Upper lobe of left lung (tissue), 6 donors: ENCODE measurements at places on chromosomes 13 and 19. TPM values are rescaled to one million over a fixed set of nuclear protein-coding genes. Genes with fewer than 3 reads are reported as not detected.

DNA sequence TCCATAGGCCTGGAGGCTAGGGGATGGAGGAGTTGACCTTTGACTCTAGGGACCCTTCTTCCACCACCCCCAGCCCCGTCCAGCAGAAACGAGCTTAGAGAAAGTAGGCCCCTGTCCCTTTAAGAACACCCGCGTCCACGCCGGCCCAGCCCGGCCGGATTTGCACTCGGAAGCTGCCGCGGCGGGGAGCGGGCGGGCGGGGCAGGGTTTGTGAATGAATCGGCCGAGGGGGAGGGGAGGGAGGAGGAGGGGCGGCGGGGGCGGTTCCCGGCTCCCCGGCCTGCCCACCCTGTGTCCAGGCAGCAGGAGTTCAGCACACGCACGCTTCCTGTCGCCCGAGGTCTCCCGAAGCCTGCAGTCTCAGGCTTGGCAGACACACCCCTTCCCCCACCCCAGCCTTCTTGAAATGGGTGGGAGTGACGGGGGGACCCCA, 1.5 kb downstream of the UNC13A start:
- no peak for DNase-seq

GRCh38 chr13:85509512-85509911, 289.7 kb downstream of the SLITRK6 start:
- no peak for DNase-seq

Gene ZNF491
- total RNA-seq, result 3.4 TPM

DNA sequence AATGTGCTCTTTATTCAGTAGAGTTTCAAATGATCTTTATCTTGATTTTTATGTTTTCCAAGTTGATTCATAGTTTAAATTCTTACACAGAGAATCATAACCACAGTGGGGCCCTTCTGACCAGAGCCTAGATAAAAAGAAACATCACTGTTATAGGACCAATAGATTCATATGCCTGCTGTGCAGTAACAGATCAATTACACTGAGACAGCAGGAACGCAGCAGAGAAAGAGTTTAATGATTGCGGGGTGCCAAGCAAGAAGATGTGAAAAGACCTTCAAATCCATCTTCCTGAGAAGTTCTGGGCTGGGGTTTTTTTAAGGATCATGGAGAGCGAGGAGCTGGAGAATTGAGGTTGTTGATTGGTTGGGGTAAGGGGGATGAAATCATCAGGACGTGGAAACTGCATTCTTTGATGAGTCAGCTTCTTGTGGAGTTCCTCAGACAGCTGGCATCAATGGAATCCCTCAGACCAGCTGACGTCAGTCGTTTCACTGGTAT, 346.6 kb downstream of the TBC1D4 start:
- no peak for DNase-seq

DNA sequence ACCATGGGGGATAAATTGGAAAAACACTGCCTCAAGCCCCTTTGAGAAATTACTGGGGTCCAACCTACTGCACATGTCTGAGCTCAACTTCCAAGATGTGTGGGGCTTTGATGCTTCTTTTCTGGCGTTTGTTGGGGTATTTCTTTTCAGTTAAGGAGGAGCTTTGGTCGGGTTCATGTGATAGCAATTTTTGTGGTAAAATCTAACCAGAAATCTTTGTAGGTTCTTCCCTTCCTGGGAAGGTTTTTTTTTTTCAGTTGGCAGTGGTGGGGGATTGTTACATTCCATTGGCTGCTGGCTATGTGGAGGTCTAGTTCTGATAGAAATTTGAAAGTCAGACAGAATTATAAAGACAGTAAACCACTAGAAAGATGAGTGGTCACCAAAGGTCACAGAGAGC, 327.8 kb downstream of the ATP8A2 start:
- no peak for DNase-seq

Gene LENG1
- 16.8 TPM for total RNA-seq

DNA sequence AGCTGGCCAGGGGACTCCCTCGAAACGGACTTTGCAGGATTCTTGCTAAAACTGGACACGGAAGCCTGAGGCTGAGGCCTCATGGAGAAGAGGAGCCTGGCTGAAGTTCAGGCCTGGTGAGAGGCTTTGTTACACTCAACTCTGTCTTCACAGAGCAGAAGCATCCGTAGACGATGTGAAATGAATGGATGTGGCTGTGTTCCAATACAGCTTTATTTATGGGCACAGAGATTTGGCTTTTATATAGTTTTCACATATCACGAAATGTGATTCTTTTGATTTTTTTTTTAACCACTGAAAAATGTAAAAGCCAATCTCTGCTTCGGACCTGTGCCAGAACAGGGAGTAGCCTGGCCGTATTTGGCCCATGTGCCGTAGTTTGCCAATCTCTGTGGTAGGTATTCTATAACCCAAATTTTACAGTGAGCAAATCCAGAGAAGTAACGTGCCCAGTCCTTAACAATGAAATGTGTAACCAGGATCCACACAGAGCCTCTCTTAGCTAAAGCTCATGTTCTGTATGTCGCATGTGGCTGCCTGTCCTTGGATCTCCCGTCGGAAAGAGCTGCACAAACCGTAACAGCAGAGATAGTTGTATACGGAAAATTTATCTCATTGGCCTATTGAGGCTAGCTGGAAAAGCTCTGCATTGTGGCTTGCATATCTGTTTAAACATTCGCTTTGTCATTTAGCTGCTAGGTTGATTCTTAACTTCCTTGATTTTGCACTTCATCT, 171.6 kb upstream of the RNF113B start:
- DNase-seq, result no peak

DNA sequence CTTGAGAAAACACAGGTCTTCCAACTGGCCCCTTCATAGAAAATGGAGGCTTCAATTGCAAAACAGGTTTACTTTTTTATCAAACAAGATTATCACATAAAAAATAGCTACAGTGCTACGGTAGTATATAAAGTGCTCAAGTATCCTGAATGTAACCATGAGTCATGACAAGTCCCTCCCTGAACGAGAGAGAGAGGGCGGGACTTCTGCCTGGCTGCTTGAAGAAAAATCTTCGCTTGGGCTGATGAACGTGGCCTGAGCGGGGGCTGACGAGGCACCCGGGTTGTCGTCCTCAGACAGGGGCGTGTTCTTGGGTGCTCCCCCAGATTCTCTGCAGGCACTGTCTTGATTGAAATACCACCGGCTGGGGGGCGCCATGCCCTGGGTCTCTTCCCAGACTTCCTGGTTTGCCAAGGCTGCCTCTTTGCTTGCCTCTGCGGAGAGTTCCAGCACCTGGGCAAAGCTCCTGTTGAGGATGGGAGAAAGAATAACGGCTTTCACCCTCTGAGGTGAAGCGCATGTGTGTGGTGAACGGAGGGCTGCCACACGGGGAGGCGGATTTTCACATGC, 23.2 kb upstream of the CPAMD8 start:
- DNase-seq, result no peak

- peak; percentile 63 for DNase-seq
Observed at GRCh38 chr13:46295491-46296114, 83.9 kb downstream of the LRRC63 start.

Gene RHPN2
- total RNA-seq, result 11.5 TPM

Gene WDR88
- total RNA-seq, result not detected

DNA sequence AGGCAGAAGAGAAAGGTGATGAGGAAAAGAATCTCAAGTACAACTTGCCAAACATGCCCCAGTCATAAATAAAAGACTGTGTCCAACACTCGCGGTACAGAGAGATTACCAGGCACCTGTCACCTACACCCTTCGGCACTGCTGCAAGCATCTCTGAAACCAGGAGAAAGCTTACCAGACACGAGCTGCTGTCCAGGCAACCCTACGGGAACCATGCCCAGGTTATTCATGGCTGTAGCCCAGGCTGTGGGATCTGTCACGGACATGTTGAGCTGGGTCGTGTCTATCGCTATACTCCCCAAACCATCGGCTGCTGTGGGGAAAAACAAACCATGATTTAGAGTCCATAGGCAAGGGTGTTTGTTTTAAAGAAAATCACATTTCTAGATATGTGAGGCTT, 375.0 kb downstream of the ENOX1 start:
- no peak for DNase-seq

Gene PEG3
- 4.2 TPM for total RNA-seq
